NCI-H1092 (cell line): ENCODE measurements at places on chromosomes 2 and 18.

DNA sequence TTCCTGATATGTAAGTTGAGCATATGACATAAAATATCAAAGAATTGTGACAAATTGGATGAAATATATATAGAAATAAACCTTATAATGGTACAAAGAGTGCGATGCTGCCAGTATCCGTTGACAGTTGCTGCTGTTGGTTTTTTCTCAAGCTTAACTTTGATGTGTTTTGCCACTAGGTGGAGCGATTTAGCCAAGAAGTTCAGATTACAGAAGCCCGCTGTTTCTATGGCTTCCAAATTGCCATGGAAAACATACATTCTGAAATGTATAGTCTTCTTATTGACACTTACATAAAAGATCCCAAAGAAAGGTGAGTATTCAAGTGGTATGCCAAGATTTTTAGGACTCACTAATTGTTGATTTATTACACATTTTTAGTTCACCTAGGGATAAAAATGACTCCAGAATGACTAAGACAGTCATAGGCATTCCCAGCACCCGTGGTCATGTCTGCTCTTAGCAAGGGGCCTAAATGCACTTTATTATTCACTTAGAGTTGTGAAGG, 2.1 kb downstream of the RRM2 start:
- DNase-seq, result peak; percentile 35

GRCh38 chr18:34991561-34991960, 49.7 kb upstream of the MAPRE2 start:
- DNase-seq, result no peak

GRCh38 chr2:232776435-232776834, at the start of gene KCNJ13:
Gene KCNJ13, minus strand, starts transcription at chr2:232776565. Its CDS starts 5,203 bp downstream, at chr2:232771362.
- DNase-seq, result no peak

DNA sequence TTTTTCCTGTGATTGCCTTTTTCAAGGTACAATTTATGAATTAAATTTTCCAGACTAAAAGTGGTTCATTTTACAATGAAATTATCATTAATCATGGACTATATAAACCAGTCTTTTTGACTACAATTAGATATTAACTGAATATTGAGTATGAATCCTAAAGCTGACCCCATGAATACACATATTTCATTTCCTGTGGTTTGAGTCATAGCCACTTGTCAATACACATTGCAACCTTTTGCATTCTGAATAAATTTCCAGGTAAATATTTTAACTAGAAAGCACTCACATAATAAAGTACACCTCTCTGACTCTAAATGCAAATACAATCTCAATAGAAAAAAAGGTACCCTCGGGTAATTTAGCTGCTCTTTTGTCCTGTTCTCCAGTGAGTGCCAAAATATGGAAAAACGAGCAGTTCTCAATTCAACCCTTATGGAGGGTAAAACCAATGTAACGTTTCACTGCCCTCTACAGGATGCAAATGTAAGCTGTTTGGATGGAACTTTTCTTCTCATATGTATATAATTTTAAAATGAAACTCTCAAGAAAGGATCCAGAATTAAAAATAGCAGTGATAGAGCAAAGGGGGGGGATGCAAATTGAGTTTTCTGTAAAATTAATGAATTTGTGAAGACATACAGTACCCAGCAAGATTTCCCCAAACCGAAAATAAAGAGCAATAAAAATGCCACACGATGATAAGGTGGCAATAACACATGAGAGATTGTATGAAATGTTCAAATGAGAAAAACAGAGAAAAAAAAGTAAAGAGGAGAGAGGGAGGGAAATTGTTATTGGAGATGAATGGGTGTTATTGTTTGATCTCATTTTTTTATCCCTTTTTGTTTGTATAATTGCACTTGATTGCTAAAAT, 1795.7 kb upstream of the PIK3C3 start:
- DNase-seq, result peak; percentile 59

DNA sequence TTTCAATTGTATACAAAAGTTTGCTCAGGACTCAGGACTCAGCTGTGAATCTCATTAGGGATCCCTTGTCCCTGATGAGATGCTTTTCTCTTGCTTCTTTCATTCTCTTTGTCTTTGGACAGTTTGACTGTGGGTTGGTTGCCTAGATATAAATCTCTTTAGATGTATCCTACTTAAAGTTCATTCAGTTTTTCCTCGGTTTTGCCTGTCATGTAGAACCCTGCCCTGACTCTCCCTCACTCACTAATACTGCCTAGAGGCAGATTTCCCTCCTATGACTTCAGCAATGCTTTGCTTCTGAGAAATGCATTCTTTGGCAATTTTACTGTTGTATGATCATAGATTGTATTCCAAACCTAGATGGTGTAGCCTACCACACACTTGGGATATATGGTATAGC, 421.4 kb upstream of the TCF4 start:
- DNase-seq, result no peak

- no peak for DNase-seq
These were observed 160.1 kb downstream of the RTP5 start for GRCh38 chr2:242029422-242030225.

DNA sequence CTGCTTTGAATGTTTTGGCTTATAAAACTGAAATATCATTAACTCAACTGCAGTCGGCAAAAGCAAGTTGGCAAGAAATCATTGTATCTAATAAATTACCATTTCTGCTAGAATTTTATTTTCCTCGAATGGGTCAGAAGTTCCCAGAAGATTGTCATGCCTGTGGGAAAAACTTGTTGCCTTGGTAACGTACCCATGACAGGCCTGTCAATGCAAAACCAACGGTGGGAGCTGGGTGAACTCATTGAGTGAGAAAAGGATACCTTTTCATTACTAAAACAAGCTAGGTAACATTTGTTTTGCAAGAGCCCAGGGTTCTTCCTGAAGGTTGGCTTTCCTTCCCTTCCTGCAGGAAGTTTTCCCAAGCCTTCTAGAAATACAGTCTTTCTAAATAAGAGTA, 9.5 kb downstream of the PLB1 start:
- no peak for DNase-seq

GRCh38 chr2:201987426-201987825, 46.2 kb upstream of the FZD7 start:
- no peak for DNase-seq

DNA sequence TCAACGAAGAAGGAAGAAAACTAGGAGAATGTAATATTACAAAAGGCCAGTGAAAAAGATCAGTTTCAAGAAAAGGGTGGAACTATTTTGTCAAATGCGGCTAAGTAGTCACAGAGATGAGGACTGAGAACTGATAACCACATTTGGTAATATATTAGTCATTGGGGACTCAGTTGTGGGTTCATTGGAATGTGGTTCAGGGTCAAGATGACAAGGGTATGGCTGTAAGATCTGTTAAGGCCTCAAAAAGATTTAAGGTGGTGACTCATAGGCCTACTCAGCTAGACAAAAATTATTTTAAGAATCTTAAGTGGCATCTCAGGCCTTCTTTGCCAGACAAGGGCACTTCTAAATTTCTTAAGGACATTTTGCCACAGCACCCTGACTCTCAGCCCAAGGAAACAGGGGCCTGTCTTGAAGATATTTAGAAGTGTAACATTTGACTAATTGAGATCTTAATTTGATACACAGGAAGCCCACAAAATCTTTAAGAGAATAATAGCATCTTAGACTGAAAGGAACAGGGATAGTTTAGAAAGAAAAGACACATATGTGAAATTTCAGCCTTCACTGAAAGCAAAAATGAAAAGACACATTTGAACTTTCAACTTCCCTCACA, 81.3 kb downstream of the STRADB start:
- no peak for DNase-seq

DNA sequence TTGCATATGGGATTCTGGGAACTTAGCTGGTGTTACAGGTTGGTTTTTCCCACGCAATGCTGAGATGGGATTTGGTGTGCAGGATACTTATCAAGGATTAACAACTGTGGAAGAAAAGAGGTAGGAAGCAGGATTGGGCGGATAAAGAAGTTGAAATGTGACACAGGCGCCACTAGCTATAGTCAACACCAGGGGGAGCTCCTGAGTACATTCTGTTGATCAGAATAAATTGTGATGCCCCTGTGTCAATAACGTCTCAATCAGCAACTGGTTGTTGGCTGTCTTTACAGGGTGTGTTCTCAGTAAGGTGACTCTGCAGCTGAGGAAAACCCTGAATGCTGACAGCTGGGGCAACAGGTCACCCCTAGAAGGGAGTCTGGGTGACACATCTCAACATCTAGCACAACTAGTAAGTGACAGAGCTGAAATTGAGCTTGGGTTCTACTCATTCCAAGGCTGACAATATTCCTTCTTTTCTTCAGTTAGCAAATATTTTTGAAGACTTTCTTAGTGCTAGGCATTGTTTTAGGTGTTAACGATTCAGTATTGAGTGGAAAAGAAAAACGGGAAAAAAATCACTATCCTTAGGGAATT, 143.0 kb downstream of the ARL6IP6 start:
- no peak for DNase-seq

DNA sequence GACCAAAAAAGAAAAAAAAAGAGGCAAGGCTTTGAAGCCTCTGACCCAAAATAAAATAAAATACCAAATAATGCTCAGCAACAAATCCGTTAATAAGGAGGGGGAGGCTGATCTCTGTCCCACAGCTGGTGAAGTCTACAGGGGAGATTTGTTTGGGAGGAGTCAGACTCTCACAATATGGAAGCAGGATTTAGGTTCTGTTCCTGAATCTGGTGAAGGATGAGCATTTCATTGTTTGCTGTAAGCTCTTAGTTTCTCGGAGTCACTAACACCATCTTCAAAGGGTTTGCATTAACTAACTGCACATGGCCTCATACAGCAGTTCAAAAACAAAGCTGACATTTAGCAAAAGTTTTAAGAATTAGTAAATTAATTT, 339.4 kb upstream of the TNP1 start:
- DNase-seq, result no peak

GRCh38 chr18:22765896-22766295, 167.2 kb upstream of the RBBP8 start:
- DNase-seq, result no peak

DNA sequence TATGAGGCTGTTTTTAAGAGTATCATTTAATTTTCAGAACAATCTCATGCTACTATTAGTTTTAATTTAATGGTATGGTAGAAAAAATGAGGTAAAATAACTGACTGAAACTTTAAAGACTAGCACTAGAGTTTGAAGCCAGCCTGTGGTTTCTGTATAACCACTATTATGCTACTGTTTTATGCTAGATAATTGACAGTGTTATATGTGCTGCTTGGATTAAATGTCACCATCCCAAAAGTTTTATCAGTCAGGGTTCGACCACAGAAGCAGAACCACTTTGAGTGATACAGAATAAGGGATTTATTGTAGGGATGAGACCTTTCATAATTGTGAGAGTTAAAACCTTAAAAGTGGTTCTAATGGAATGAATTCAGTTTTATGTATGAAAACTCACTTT, 271.6 kb downstream of the PTGR3 start:
- DNase-seq, result no peak

- no peak for DNase-seq
These were observed 32.6 kb downstream of the CNGA3 start for GRCh38 chr2:98378901-98379300.

- DNase-seq, result no peak
These were observed 15.1 kb upstream of the WDR33 start for GRCh38 chr2:127826047-127826446.

DNA sequence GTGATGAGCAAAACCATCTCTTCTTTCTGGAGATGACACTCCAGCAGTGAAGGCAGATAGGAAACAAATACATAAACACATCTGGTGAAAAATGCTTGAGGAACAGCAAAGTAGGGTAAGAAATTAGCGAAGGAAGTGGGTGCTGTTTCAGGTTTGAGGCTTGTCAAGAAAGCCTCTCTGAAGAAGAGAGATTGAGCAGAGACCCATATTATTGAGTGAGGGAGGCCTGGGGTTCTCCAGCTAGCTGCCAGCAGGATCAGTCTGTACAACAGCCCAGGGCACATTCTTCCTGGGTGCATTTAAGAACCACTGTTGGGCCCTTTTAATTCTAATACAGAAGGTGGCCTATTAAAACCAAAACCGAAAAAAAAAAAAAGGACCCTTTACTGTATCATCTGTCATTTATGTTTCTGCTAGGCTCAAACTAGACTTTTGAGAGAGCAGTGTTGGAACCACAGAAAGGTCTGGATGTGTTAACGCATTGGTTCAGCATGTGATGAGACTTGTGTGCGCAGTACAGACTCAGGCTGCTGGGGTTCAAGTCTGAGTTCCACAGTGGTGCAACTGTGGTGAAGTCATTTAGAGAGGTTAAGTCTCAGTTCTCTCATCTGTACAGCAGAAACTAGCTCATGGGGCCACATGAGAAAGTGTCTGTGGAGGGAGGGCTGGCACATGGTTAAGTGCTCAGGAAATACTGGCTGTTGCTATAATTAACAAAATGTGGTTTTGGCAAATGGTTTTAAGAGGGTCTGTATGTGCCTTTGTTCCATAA, 28.9 kb downstream of the MGAT5 start:
- no peak for DNase-seq

- no peak for DNase-seq
These were observed 14.0 kb downstream of the SERTAD2 start for GRCh38 chr2:64639691-64640090.
